ENCODE measurements at places on chromosomes 7 and 10.

DNA sequence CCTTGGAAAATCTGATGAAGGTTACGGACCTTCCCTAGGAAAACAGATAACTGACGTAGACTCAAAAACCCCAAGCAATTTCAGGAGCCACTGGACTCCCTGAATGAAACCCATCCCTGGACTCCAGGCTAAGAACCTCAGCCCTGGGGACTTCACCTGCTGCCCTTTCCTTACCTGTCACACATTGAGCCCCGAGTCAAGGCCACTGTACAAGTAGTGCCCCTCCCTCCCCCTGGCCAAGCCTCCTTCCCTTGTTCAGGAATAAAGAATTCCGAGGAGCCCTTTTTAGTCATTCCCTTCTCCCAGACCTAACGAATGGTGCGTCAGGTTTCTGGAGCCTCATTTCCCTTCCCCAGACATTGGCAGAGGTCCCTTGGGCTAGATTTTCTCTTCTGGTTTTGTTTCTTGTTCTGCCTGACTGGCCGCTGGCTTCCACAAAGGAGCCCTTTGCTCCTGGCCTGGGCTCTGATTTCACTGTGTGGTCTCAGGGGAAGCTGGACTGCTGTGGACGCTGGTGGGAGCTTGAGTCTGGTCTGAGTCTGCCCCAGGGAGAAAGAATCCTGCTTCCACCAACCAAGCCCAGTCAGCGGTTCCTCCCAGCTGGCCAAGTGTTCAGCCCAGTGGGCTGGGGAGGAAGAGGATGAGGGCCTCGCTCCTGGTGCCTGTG is 31.7 kb downstream of the ZNF775 start:
- DNase-seq, result no peak

- DNase-seq, result no peak
Observed at GRCh38 chr7:139767561-139767982, 10.2 kb downstream of the HIPK2 start.

DNA sequence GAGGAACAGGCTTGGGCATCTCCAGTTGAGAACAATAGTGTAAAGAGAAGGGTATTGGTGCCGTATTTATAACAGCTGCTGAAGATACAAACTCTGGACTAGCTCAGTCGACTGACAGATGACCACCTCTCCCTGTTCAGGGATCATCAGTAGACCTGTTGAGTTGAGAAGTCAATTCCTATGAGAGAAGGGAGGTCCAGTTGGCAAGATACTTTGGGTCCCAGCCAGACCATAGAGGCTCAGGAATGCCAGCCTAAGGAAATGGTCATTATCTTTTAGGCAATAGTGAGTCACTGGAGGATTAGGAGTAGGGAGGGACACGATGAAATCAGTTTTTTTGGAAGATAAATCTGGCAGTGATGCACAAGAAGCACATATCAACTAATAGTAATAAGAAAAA is 202.9 kb downstream of the TRIL start:
- DNase-seq, result no peak

DNA sequence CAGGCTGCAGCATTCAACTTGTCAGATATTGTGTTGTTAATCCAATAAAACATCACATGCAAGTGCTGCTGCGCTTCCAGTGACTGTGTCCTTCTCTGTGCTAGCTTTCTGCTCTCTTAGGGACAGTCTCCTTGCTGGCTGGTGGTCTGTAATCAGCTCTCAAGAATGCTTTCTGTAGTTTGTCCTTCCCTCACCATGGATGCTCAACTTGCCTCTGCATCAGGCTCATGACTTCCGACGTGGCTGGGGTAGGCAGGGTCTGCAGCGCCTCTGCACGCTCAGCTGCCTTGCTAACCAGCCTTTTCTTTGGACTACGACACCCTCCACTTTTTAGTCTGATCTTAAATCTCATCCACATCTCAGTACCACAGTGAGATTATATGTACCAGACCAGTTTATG is 58.3 kb downstream of the MMRN2 start:
- DNase-seq, result no peak

- no peak for DNase-seq
Observed at GRCh38 chr7:146370171-146370570, 253.6 kb downstream of the CNTNAP2 start.

DNA sequence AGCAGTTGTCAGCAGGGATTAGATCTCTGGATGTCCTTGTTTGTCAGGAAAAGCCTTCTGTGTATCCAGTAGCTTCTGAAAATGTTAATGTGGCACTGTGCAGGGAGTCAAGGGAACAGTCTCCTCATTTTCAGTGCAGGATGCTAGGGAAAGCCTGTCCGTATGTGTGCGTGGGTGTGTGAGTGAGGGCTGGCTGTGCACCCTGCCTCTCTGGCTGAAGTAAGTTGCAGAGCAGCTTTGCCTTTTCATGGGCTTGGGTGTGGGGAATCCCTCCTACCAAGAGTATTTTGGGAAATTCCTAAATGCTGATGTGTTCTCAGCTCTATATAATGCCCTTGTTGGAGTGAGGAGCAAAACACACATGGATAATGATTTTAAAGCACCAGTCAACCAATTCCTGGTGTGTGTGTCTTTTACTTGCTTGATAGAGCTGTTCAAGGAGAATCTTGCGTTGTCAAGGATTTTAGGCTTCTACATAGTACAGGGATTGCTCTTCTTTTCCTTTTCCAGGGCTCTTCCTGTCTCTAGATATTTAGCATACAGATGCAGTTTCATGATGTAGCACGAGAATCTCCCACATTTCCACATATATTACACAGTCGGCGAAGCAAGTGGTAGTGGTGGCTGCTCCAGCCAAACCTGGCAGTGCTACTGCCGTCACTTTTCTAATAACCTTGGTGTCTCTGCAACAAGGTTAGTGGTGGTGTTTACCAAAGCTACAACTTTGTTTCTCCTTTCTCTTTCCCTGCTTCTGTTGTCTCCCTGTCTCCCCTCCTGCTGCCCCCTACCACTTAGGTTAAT is 92.8 kb downstream of the MCU start:
- no peak for DNase-seq

GRCh38 chr10:16612115-16612980 is 90.7 kb upstream of the C1QL3 start:
- DNase-seq, result no peak

GRCh38 chr7:81469153-81469868 is 300.5 kb downstream of the HGF start:
- DNase-seq, result no peak

DNA sequence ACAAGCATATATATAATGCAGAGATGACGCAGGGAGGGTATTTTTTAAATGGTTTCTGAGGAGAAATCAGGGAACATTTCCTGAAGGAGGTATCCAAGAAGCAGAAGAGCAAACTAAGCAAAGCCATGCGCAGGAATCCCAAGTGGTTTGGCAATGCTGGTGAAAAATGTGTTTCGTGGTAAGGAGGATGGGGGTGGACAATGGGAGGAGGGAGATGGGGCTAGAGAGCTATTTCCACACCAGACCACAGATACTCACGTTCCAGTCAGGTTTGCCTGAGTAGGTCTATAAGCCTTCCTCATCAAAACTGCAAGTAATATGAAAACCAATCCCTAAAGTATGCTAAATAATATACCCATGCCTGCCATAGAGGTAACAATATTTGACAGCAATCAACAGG is 223.7 kb upstream of the MKLN1 start:
- DNase-seq, result no peak

GRCh38 chr10:89078724-89079672 is 88.4 kb downstream of the FAS start:
- no peak for DNase-seq

- DNase-seq, result no peak
Observed at GRCh38 chr7:22563621-22564241, 63.7 kb upstream of the STEAP1B start.

DNA sequence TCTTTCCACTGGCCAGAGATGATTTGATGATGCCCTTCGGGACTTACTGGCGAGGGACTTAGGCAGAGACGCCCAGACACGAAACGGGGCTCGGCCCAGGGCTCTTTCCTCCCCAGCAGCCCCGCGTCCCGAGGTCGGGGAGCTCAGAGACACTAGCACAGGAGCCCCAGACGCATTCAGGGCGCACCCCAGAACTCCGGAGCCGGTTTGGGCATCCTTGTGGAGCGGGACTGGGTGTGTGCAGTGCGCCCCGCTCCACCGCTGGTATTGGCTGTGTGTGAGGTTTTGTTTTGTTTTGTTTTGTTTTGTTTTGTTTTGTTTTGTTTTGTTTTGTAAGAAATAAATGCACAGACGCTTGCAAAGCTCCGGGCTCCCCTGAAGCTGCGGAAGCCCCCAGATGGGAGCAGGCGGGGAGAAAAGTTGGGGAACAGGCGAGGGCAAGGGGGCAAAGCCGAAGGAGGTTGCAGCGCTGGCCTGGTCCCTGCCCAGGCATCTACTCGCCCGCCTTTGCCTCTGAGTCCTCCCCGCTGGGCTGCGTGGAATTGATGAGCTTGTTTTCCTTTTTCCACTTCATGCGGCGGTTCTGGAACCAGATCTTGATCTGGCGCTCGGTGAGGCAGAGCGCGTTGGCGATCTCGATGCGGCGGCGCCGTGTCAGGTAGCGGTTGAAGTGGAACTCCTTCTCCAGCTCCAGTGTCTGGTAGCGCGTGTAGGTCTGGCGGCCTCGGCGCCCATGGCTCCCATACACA is 1.9 kb upstream of the HOXA5 start:
- no peak for DNase-seq

- no peak for DNase-seq
Observed at GRCh38 chr7:2093215-2093842, 139.4 kb downstream of the MAD1L1 start.

- DNase-seq, result no peak
Observed at GRCh38 chr10:87882555-87883294, 19.3 kb downstream of the PTEN start.

Data from esophagus squamous epithelium (tissue), 5 donors.